ENCODE measurements at places on chromosomes 6 and 20. TPM values are rescaled to one million over a fixed set of nuclear protein-coding genes. Genes with fewer than 3 reads are reported as not detected.
A peak's percentile ranks its signal among the peaks of the same experiment; 100 is the strongest.

Gene SMOC2
- total RNA-seq: 0.75 TPM

Gene TREML1
- total RNA-seq: not detected

Gene MICB
- 8.1 TPM for total RNA-seq

Gene MRPS26
- total RNA-seq: 71.8 TPM

Gene ABT1
- total RNA-seq: 13.1 TPM

Gene RTF2
- total RNA-seq: 42.4 TPM

GRCh38 chr20:32510601-32511357, 74.4 kb downstream of the NOL4L start:
- no peak overlapping the region for H3K27ac ChIP-seq
- H3K4me3 ChIP-seq: no peak overlapping the region
- no peaks in the 10 kb centered on the region for H3K36me3 ChIP-seq
- peaks cover 20% of the 10 kb centered on the region for H3K4me1 ChIP-seq

DNA sequence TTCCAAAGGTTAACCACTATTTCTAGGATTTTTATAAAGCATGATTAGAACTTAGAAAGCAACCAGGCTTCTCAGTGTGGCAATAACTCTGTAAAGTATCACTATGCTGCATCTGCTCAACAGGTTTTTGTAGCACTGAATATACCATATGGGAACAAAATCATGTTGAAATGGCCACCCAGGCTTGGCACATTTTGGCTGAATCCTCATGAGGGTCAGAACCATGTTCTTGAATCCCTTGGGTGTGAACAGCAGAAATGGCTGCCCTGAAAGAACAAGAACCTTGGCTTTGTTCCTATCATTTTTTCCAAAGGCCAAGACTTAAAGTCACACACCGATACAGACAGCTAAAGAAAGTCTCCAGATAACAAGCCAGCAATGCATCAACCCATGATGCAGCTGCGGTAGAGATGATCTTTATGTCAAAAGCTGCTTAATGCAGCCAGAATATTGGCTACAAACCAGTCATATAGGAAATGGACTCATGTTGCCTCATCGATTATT, 283.0 kb upstream of the NOX3 start:
- no peaks in the 10 kb centered on the region for H3K27me3 ChIP-seq
- H3K4me1 ChIP-seq: no peaks in the 10 kb centered on the region
- DNase-seq: no peak
- H3K27ac ChIP-seq: no peak overlapping the region

DNA sequence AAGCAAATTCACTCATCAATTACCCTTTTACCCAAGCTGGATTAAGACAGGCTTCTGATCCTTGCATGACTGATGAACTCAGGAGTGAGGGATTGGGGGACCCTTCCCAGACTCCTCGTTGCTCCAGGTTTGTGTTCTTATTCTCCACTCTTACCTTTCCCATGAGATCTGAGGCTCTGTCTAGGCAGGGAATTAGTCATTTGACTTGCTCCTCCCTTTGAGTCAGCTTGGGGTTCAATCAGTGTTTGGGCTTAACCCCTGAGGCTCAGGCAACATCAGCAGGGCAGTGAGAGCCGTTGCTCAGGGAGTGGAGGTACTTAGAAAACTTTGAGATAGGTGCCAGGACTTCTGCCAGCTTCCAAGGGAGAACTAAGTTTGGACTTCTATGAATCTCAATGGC, 20.7 kb upstream of the TOX2 start:
- H3K4me1 ChIP-seq: peaks cover 26% of the 10 kb centered on the region
- peaks cover 7% of the 10 kb centered on the region for H3K36me3 ChIP-seq
- H3K4me3 ChIP-seq: no peak overlapping the region
- no peak overlapping the region for H3K27ac ChIP-seq
- H3K27me3 ChIP-seq: no peaks in the 10 kb centered on the region
- no peak for DNase-seq

DNA sequence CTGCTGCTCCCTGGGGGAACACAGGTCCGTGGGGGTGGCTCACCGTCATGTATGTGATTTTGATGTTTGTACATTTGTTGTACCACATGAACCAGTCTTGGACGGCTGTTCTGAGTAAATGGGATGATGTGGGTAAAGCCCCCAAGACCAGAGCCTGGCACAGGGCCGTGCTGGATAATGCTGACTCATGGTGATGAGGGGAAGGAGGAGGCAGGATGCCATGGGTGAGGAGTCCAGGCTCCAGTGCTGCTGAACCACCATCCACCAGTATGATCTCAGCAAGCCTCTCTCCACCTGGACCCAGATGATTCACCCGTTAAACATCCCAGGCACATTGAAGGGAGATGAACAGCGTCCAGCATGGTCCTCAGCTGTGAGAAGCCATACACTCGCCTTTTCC, 9.6 kb upstream of the APCDD1L start:
- H3K4me3 ChIP-seq: no peak overlapping the region
- no peak overlapping the region for H3K27ac ChIP-seq
- peaks cover 28% of the 10 kb centered on the region for H3K4me1 ChIP-seq
- peaks cover 10% of the 10 kb centered on the region for H3K36me3 ChIP-seq
- H3K27me3 ChIP-seq: no peaks in the 10 kb centered on the region

DNA sequence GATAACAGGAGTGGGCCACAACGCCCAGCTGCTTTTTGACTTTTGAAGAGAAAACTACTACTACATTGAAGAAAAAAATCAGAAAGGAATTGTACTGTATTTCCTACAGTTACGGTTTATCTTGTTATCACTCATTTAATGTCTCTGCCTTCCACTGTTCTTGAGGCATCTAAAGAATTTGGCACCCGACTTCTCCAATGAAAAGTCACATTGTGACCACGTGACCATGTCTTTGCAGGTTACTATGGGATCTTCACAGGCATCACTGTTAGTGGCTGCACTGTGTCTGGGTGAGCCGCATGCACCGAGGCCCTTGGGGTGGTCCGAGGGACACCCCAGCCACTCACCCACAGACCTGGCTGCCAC, 26.8 kb downstream of the RRBP1 start:
- no peak overlapping the region for H3K27ac ChIP-seq
- no peaks in the 10 kb centered on the region for H3K27me3 ChIP-seq
- H3K4me3 ChIP-seq: no peak overlapping the region
- no peak for DNase-seq

GRCh38 chr6:22221630-22222029, 75.2 kb downstream of the PRL start:
- H3K36me3 ChIP-seq: no peaks in the 10 kb centered on the region
- no peak for DNase-seq
- peaks cover 22% of the 10 kb centered on the region for H3K4me1 ChIP-seq
- no peaks in the 10 kb centered on the region for H3K27me3 ChIP-seq
- H3K27ac ChIP-seq: no peak overlapping the region

DNA sequence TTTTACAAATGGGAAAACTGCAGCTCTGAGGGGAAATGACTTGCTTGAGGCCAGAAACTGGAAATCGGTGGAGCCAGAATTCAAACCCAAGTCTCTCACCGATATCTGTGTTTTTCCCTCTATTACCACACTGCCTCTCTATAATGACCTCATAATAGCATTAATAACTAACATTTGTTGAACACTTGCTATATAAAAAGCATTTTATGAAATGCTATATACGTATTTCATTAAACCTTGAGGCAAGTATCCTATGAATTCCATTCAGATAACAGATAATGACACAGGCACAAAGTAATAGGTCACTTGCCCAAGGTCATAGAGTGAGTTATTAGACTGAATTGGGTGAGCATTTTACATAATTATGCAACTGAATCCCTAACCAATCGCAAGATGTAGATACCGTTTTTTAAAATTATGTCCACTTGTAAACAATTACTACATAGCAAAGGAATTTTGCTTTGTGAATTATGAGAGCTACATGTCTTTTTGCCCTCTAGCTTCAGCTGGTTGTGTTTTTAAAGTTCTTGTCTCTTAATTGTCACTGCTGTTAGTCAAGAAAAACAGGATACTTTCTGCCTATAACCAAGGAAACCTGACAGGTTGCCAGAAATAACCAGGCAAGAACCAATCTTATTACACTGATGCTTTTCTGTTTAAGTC, 4.7 kb downstream of the DSN1 start:
- H3K27me3 ChIP-seq: no peaks in the 10 kb centered on the region
- no peak overlapping the region for H3K27ac ChIP-seq
- no peak for DNase-seq
- H3K36me3 ChIP-seq: peaks cover 10% of the 10 kb centered on the region
- peaks cover 6% of the 10 kb centered on the region for H3K4me1 ChIP-seq
- no peak overlapping the region for H3K4me3 ChIP-seq

GRCh38 chr6:8203337-8203736, 101.0 kb upstream of the EEF1E1 start:
- peaks cover 12% of the 10 kb centered on the region for H3K4me1 ChIP-seq
- DNase-seq: no peak
- no peaks in the 10 kb centered on the region for H3K36me3 ChIP-seq
- no peaks in the 10 kb centered on the region for H3K27me3 ChIP-seq

GRCh38 chr6:88636871-88637270, 326.5 kb downstream of the RNGTT start:
- no peak overlapping the region for H3K4me3 ChIP-seq
- no peaks in the 10 kb centered on the region for H3K36me3 ChIP-seq
- no peaks in the 10 kb centered on the region for H3K27me3 ChIP-seq
- H3K4me1 ChIP-seq: peaks cover 24% of the 10 kb centered on the region
- H3K27ac ChIP-seq: no peak overlapping the region
- no peak for DNase-seq

GRCh38 chr20:36036688-36037087, 68.3 kb downstream of the CNBD2 start:
- H3K27me3 ChIP-seq: no peaks in the 10 kb centered on the region
- DNase-seq: peak; percentile 27
- H3K36me3 ChIP-seq: no peaks in the 10 kb centered on the region

DNA sequence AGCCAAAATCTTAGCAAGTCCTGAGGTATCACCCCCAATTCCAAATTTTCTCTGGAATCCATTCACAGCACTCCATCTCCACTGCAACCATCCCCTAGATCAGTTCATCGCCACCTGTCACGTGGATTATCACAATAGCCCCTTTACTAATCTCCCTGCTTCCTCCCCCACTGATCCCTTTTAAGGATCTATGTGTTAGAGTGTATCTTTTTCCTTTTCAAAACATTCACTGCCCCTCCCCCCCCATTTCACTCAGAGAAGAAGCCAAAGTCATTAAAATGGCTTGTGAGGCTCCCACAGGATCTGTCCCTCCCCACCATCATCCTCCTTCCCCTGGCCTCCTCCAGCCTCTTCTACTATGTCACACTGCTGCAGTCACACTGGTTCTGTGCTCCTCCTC, 18.4 kb upstream of the SPAG4 start:
- no peak for DNase-seq
- H3K36me3 ChIP-seq: no peaks in the 10 kb centered on the region
- H3K27ac ChIP-seq: no peak overlapping the region
- H3K4me1 ChIP-seq: peaks cover 7% of the 10 kb centered on the region
- H3K27me3 ChIP-seq: peaks cover 35% of the 10 kb centered on the region

GRCh38 chr6:134240665-134241431, 77.1 kb downstream of the SGK1 start:
- no peak overlapping the region for H3K27ac ChIP-seq
- H3K27me3 ChIP-seq: no peaks in the 10 kb centered on the region
- H3K36me3 ChIP-seq: no peaks in the 10 kb centered on the region
- H3K4me1 ChIP-seq: no peaks in the 10 kb centered on the region
- no peak for DNase-seq
- H3K4me3 ChIP-seq: no peak overlapping the region

DNA sequence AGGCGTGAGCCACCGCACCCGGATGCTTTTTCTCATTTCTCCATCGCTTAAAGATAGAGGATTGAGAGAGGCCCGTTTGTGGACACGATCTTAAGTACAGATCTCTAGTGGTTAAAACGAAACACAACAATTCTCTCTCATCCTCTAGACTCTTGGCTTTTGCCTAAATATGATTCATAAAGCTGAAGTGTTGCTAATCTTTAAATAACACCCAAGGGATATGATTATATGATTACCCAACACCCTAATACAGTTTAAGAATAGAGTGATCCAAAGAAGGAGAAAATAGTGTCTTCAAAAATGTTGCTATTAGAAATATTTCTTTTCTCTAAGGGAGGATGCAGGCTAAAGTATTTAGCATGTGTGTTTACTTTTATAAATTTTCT, 50.4 kb downstream of the MTHFD1L start:
- H3K27ac ChIP-seq: no peak overlapping the region
- no peaks in the 10 kb centered on the region for H3K4me1 ChIP-seq
- DNase-seq: no peak
- H3K36me3 ChIP-seq: no peaks in the 10 kb centered on the region

GRCh38 chr6:54813892-54814291, 32.7 kb upstream of the FAM83B start:
- H3K36me3 ChIP-seq: no peaks in the 10 kb centered on the region
- H3K27me3 ChIP-seq: no peaks in the 10 kb centered on the region
- no peak overlapping the region for H3K27ac ChIP-seq
- no peak overlapping the region for H3K4me3 ChIP-seq
- no peaks in the 10 kb centered on the region for H3K4me1 ChIP-seq
- DNase-seq: no peak

DNA sequence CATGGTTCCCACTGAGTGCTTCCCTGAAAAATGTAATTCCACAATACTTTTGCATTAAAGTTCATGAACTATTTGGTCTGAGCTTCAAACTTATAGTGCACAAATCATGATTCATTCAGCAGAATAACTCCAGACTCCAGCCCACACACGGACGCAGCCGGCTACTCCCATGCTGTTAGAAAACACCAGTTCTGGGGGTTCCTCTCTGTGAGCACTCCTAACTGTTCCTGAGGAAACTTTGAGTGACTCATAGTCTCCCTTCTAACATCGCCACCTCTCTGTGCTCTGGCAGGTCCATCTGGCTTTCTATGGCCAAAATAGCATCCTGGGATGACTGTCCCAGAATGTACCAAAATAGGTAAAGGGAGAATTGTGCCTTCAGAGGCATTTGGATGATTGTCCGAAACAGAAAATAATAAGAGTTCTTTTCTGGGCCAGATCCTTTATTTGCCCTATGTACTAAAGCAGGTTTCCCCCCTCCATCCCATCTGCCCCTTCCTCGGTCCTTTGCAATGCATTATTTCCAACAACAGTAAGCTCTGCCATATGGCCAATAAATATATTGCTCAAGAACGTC, 32.3 kb upstream of the LY86 start:
- no peaks in the 10 kb centered on the region for H3K4me1 ChIP-seq
- no peak overlapping the region for H3K4me3 ChIP-seq
- H3K36me3 ChIP-seq: no peaks in the 10 kb centered on the region
- no peak overlapping the region for H3K27ac ChIP-seq

DNA sequence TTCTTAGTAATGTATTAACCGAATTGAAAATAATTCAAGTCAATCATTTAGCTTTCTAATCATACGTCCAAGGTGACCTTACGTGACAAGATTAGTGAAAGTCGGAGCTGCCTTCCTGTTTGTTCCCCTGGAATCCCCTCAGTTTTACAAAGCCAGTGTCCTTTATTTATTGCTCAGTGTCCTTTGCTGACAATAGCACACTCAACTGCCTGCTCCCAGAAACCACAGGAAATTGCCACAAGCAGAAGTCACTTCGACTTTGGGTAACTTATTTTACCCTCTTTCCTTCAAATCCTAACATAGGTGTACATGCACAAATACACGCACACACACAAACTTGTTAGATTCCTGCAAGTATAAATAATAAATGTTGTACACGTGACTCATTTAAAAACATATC, 1167.7 kb upstream of the ADGRB3 start:
- H3K27me3 ChIP-seq: no peaks in the 10 kb centered on the region
- H3K4me1 ChIP-seq: no peaks in the 10 kb centered on the region
- no peaks in the 10 kb centered on the region for H3K36me3 ChIP-seq
- H3K4me3 ChIP-seq: no peak overlapping the region
- no peak overlapping the region for H3K27ac ChIP-seq
- DNase-seq: no peak

GRCh38 chr6:17640477-17640917, 40.4 kb downstream of the FAM8A1 start:
- no peaks in the 10 kb centered on the region for H3K4me1 ChIP-seq
- no peaks in the 10 kb centered on the region for H3K27me3 ChIP-seq
- H3K4me3 ChIP-seq: no peak overlapping the region
- no peak for DNase-seq
